ENCODE measurements at places on chromosomes 11 and 22.

- DNase-seq, result no peak
Observed at GRCh38 chr11:117387992-117388755, 60.5 kb downstream of the CEP164 start.

DNA sequence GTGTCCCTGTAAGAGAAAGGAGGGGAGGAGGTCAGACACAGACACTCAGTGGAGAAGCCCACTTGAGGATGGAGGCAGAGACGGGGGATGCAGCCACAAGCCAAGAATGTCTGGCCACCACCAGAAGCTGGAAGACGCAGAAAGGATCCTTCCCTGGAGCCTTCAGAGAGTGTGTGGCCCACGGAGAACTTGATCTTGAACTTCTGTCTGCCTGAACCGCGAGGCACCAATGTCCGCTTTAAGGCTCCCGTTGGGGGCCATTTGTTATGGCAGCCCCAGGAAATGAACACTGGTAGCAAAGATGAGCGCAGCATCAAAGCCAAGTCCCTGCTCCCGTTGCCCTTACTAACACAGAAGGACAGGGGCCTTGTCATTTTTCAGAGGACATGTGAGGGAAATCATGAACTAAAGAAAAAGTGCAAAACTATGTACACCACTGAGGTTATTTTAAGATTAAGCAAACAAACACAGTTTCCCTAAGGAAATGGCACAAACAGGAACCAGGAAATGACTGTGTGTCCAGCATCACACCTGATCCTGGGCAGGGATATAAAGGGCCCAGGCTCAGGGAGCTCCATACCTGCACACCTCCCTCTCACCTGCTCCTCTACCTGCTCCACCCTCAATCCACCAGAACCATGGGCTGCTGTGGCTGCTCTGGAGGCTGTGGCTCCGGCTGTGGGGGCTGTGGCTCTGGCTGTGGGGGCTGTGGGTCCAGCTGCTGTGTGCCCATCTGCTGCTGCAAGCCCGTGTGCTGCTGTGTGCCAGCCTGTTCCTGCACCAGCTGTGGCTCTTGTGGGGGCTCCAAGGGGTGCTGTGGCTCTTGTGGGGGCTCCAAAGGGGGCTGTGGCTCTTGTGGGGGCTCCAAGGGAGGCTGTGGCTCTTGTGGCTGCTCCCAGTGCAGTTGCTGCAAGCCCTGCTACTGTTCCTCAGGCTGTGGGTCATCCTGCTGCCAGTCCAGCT is at the start of gene KRTAP5-6:
Gene KRTAP5-6, plus strand, starts transcription at position 588 of the 963 bp plus-strand sequence. Its CDS starts 51 bp downstream, at position 639.
- no peak for DNase-seq

DNA sequence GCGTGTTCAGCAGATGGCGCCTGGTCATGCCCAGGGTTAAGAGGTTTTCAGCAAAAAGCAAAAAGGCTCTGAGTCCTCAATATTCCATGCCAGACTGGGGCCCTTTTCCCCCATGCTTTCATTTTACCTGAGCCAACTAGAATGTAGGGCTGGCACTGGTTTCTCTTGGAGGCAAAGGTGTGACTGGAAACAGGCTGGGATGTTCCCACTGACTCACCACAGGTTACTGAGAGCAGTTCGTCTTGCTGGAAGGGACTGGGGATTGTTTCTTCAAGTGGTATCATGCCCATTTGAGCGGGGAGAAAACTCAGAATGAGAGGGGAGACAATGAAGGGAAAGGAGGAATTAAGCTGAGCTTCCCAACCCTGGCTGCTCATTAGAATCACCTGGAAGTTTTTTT is 243.9 kb downstream of the TENM4 start:
- no peak for DNase-seq

DNA sequence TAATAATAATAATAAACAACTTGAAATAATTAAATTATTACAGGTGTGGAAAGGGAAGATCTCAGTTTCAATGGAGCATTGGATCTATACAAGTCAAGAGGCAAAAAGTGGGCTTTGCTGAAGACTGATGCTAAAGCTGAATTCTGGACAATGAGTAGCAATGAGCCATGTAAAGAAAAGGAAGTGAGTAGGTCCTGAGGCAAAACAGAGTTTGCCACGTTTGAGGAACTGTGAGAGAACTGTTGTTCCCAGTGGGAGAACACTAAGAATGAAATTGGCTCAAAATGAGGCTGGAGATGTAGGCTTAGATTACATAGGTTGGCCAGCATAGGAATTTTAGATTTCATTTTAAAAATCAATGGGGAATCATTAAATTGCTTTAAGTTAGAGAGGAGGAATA is 33.9 kb upstream of the TEAD1 start:
- DNase-seq, result no peak

GRCh38 chr11:36139767-36140166 is 149.5 kb downstream of the COMMD9 start:
- DNase-seq, result no peak

GRCh38 chr22:42396621-42397331 is 35.4 kb downstream of the NFAM1 start:
- no peak for DNase-seq

GRCh38 chr11:43359422-43359818 is 700 bp downstream of the TTC17 start:
- no peak for DNase-seq

- DNase-seq, result no peak
Observed at GRCh38 chr11:19595499-19595839, 117.2 kb upstream of the NAV2 start.

GRCh38 chr11:13463779-13464290 is 813 bp upstream of the BTBD10 start:
- DNase-seq, result no peak

DNA sequence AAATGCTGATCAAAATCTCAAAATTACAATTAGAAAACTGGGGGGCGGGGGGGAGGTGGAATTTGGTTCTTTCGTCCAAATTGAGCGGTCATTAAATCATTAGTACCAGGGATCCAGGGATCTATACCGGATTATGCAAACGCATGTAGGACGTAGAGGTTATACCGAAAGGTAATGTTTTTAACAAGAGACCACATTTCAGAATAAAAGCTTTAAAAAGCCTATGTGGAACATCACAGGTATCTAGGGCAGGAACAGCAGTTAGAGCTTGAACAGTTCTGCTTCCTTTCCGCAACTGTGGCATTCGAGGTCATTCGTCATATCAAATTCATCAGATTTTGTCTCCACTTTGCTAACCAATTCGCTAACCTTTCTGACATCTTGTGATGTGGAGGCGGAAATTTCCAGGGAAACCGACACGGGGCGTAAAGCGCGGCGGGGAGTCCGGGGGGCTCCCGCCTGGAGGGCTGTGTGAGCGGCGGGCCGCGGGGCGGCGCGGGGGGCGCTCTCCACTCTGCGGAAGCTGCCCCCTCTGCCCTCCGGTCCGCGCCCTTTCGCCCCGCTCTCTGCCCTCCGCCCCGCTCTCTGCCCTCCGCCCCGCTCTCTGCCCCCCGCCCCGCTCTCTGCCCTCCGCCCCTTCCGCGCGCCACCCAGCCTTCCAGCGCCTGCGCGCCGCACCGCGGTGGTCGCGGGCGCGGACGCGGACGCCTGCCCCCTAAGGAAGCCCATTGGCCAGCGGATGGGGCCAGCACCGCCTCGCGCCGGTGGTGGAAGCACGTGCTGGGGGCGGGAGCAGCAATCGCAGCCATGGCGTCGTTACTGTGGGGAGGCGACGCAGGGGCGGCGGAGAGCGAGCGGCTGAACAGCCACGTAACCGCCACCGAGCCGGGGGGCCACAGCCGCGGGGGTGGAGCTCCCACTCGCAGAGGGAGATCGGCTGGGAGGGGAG is at the start of gene DDX25:
Gene DDX25, plus strand, starts transcription at position 798 of the 949 bp plus-strand sequence. Its CDS starts 10 bp downstream, at position 808.
- no peak for DNase-seq

- no peak for DNase-seq
Observed at GRCh38 chr11:91912322-91912721, 312.3 kb upstream of the FAT3 start.

DNA sequence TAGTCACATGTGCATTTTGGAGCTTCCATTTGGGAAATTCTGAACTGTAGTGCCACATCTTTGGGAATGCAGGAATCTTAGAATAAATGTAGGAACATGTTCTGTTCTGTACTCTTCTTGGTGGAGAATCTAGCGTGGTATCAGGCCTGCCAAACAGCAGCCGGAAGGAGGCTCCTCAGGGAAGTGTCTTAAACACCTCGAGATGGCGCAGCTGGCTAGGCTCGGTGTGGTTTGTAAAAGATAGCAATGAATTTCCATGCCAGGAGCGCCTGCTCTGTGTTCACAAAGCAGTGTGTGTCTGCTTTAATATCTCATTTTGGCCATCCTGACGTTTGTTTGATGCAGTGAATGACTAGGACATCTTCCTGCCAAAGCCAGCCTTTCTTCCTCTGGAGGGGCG is 145.1 kb downstream of the ATXN10 start:
- no peak for DNase-seq

- no peak for DNase-seq
Observed at GRCh38 chr11:86625981-86626380, 46.4 kb downstream of the ME3 start.

DNA sequence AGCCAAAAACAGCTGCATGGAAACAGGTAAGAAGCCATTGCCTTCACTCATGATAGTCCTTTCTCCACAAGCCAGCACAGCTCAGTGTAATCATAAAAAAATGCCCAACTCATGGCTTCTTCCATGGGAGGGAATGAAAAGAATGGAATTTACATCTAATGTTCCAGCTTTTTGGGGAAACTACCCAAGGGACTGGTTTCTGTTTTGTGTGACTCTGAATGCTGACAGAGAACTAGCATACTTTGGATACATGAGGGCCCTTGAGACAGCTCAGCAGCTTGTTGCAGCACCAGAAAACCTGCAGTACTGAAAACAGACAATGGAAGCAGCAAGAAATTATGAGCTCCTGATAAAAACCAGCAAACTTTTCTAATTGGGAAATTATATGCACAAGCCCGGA is 24.2 kb upstream of the HORMAD2 start:
- no peak for DNase-seq

- no peak for DNase-seq
Observed at GRCh38 chr11:26944866-26945664, 48.8 kb upstream of the FIBIN start.

DNA sequence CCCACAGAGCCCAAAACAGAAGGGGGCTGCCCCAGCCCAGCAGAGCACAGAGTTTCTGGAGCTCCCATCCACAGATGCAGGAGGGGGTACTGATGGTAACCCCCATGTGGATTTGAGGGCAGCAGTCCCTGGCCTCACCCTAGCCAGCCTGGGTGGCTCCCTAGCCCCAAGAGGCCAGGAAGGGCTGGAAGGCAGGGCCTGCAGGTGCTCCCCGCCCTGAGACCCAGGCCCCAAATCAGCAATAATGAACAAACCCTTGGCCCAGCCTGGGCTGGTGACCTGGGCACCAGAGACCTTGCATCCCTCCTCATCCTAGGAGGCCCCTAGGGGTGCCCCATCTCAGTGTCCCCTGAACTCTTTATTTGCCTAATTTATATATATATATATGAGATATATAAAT is 61.6 kb downstream of the MORC2 start:
- no peak for DNase-seq

DNA sequence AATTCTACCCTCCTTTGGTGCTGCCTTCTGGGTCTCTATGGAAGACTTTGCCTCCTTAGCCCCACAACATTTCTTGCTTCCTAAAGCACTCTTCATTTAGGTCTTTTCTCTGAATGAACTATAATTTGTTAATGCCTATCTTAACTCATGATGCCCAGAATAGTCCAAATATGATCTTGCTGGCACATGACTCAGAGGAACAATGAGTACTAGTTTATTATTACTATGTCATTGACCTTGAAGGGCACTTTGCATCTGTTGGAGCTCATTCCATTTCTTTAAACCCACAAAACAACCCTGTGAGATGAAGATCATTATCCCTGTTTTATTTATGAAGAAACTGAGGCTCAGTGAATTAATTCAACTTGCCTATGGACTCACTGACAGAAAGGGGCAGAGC is 320.2 kb upstream of the PLET1 start:
- DNase-seq, result no peak

GRCh38 chr11:108167624-108168023 is 46.3 kb downstream of the ACAT1 start:
- no peak for DNase-seq

DNA sequence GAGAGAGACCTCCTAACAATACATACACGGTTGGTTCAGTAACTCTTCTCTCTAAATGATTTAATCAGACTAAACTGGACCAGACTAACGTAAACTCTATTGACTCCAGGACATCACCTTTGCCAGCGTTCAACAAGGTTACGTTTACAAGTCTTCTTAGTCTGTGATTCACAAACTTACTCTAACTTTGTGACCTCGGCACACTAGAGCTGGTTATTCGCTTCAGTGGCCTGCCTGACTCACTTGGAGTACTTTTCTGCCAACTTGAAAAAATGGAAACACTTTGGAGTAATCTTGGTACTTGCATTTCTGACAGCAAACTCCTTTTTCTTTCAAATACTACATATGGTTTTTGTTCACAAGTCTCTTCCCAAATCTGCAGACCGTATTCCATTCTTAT is 26.2 kb downstream of the MTMR2 start:
- DNase-seq, result no peak

DNA sequence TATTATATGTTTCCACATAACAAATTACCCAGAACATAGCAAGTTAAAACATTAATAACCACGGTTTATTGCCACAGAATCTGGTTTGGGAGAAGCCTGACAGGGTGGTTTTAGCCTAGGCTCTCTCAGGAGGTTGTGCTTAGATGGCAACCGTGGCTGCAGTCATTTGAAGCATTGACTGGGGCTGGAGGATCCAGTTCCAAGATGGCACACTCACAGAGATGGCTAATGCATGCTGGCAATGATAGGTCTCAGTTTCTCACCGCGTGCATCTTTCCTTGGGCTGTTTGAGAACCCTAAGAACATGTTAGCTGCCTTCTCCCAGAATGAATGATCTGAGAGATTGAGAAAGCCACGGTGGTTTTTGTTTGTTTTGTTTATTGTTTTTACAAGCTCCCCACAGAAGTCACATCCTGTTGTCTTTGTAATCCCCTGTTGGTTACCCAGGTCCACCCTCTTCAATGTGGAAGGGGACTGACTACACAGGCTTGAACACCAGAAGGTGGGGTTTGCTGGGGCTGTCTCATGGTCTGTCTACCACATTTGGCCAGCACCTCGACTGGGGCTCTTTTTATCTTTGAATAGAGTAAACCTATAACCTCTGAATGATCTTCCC is 36.6 kb upstream of the GRAMD1B start:
- no peak for DNase-seq

DNA sequence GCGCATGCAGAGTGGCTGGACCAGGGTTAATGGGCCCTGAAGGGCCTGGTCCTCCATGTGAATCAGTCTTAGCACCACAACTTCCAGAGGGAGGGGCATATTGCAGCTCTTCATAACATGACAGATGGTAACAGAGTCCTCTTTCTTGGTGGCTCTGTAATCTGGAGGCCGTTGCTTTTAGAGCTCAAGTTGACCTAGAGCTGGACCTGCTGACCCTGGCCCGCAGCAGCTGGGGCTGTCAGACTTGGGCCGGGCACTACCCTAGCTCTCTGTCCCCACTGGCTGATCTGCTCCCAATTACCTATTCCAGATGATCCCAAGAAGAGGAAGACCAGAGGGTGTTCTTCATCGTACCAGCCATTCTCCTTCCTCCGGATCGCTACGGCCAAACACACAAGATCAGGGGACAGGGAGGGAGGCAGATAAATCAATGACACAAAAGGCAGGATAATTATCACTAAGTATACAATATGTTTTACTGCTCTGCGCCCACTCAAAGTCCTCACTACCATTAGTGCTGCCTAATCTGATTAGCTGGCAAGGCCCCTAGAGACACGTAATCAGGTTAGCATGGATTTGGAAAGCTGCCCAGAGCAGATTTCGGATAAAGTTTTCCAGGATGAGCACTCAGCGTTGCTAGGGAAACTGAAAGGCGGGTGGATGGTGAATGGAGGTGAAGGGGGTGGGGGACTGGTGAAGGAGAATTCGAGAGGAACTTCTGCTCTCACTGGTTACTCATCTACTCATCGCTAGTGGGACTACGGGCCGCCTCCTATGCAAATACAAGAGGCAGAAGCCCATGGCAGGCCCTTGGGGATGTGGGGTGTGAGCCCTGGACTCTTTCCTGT is 64.5 kb upstream of the PHOX2A start:
- no peak for DNase-seq

GRCh38 chr22:28332410-28332809 is 347.2 kb downstream of the TTC28 start:
- DNase-seq, result no peak

Measured in stimulated activated CD4-positive, alpha-beta T cell treated with anti-CD3 and anti-CD28 coated beads, Interleukin-15, amount 100 ng/mL, for 48 hours (primary cell).